Ascending aorta (tissue), 2 donors: ENCODE measurements at places on chromosomes 16 and 17.
A peak's percentile ranks its signal among the peaks of the same experiment; 100 is the strongest.

DNA sequence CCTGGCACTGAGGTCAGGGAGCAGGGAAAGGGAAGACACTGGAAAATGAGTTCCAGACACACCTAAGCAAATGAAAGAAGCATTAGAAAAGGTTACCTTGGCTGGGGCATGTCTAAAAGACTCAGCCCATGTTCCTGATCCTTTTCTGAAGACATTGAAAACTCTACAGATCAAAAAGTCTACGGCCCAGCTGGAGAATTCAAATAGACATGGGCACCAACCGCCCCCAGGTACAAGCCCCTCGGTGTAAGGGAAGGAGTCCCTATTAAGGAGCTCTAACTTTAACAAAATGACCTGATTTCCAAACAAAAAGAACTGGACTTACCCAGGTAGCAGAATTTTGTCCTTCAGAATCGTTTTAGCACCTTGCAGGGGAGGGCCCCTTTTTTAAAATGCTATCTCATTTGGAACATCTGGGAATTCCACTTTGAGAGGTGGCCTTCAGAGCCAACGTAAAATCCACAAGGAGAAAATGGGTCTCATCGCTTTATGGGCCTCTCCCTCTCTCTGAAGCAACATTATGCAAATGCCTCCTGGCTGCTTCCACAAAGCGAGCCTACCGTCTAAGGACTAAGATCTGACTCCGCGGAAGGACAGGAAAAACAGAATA, 43.6 kb upstream of the RBFOX3 start:
- H3K4me1 ChIP-seq, result no peaks in the 10 kb centered on the region
- H3K27me3 ChIP-seq, result no peaks in the 10 kb centered on the region
- H3K4me3 ChIP-seq, result no peak overlapping the region
- H3K27ac ChIP-seq, result no peak overlapping the region

GRCh38 chr17:36068524-36068923, 4.5 kb downstream of the CCL18 start:
- H3K27me3 ChIP-seq, result no peaks in the 10 kb centered on the region
- no peaks in the 10 kb centered on the region for H3K36me3 ChIP-seq
- no peak overlapping the region for H3K27ac ChIP-seq
- H3K4me1 ChIP-seq, result no peaks in the 10 kb centered on the region
- no peak overlapping the region for H3K4me3 ChIP-seq

- no peak overlapping the region for H3K27ac ChIP-seq
- H3K4me1 ChIP-seq, result no peaks in the 10 kb centered on the region
- DNase-seq, result no peak
- H3K27me3 ChIP-seq, result no peaks in the 10 kb centered on the region
Measured at GRCh38 chr17:34886831-34887230, 74.4 kb downstream of the CCT6B start.

GRCh38 chr16:12360240-12360639, 383.7 kb downstream of the SNX29 start:
- no peaks in the 10 kb centered on the region for H3K27me3 ChIP-seq
- H3K36me3 ChIP-seq, result peaks cover 4% of the 10 kb centered on the region
- no peak overlapping the region for H3K4me3 ChIP-seq
- DNase-seq, result no peak
- H3K27ac ChIP-seq, result no peak overlapping the region

- H3K27me3 ChIP-seq, result no peaks in the 10 kb centered on the region
- peak overlapping the region; percentile 98 for H3K27ac ChIP-seq
- H3K4me3 ChIP-seq, result peak overlapping the region; percentile 78
- peaks cover 13% of the 10 kb centered on the region for H3K4me1 ChIP-seq
- H3K36me3 ChIP-seq, result no peaks in the 10 kb centered on the region
- no peak for DNase-seq
Measured at GRCh38 chr17:62626719-62627218, 701 bp upstream of the MRC2 start.

DNA sequence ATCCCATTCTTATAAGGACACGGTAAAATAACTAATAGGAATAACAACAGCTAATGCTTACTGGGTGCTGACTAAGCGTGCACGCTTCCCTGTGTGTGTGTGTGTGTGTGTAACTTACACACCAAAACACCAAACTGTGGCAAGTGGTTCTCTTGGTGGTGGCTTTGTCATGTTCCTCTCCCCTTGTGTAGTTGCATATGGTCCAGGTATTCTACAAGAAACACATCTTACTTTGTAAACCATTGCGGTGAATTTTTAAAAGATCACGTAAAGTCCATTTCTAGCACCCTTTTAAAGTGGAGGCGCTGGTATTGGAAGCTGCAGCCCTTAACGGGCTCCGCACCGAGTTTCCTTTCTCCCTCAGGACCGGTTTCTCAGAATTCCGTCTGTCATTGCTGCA, 221.0 kb upstream of the FOXF1 start:
- no peaks in the 10 kb centered on the region for H3K4me1 ChIP-seq
- H3K27ac ChIP-seq, result no peak overlapping the region
- no peak for DNase-seq
- H3K27me3 ChIP-seq, result no peaks in the 10 kb centered on the region
- H3K36me3 ChIP-seq, result no peaks in the 10 kb centered on the region

- H3K27ac ChIP-seq, result no peak overlapping the region
- no peaks in the 10 kb centered on the region for H3K27me3 ChIP-seq
- no peaks in the 10 kb centered on the region for H3K36me3 ChIP-seq
Measured at GRCh38 chr16:17784073-17784472, 313.3 kb upstream of the XYLT1 start.

DNA sequence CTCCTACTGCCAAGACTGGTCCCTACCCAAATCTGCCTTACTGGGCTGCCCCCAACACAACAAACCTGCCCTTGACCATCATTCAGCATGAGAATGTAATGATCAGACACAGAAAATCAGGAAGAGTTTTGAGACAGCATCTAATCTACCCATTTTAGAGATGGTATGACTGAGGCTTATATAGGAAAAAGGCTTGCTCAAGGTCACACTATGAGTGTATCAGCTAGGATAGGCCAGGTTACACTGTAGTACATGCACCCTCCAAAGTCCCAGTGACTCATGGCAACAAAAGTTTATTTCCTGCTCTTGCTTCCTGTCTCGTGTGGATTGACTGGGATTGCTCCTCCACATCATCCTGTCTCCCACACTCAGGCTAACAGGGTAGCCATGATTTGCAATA, 27.9 kb downstream of the NLRC5 start:
- no peaks in the 10 kb centered on the region for H3K27me3 ChIP-seq
- no peak overlapping the region for H3K4me3 ChIP-seq
- peaks cover 27% of the 10 kb centered on the region for H3K36me3 ChIP-seq
- DNase-seq, result no peak

GRCh38 chr16:82846806-82847205, 220.0 kb downstream of the CDH13 start:
- no peaks in the 10 kb centered on the region for H3K27me3 ChIP-seq
- DNase-seq, result no peak
- no peaks in the 10 kb centered on the region for H3K36me3 ChIP-seq
- H3K27ac ChIP-seq, result no peak overlapping the region

DNA sequence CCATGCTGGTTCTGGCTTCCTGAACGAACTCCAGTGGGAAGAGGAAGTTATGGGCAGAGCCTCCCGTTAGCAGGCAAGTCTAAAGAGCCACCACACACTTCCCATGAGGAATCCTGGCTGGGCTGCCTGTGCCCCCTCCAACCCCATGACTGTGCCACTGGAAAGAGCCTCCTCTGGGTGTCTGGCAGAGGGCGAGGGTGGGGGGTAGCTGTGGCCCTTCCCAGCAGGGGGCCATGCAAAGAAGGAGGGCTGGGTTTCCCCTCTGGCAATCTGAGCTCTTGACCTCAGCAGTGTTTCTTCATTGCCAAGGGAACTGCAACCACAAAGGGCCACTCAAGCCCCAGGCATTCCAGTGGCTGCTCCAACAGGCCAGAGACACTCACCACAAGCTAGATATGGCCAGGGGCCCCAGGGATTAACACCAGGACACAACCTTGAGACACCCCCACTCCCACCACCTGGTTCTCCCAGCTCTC, 1.7 kb upstream of the RRAD start:
- DNase-seq, result no peak
- no peaks in the 10 kb centered on the region for H3K27me3 ChIP-seq
- H3K4me3 ChIP-seq, result no peak overlapping the region
- peaks cover 9% of the 10 kb centered on the region for H3K36me3 ChIP-seq
- peaks cover 28% of the 10 kb centered on the region for H3K4me1 ChIP-seq
- H3K27ac ChIP-seq, result peak overlapping the region; percentile 84

DNA sequence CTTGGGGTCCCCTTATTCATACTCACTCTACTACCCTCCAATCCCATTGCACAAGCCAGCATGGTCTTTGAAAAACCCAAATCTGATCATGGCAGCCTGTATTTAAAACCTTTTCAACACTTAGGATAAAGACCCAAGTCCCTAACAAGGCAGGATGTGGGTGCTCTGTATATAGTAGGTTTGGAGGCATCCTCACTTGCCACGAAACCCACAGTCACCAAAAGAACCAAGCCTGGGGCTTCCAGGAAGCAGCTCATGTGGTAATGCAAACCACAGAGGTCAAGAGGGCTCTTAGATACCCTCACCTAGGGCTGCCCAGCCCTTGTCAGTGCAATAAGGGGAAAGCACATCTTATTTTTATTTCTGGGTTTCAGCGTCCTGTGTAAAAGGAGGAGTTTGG, 218.6 kb upstream of the ASIC2 start:
- H3K27me3 ChIP-seq, result no peaks in the 10 kb centered on the region
- H3K27ac ChIP-seq, result no peak overlapping the region
- no peaks in the 10 kb centered on the region for H3K4me1 ChIP-seq
- H3K36me3 ChIP-seq, result no peaks in the 10 kb centered on the region

GRCh38 chr17:83096401-83097224, 17.2 kb downstream of the METRNL start:
- DNase-seq, result no peak
- H3K27me3 ChIP-seq, result no peaks in the 10 kb centered on the region
- H3K4me3 ChIP-seq, result no peak overlapping the region
- peaks cover 52% of the 10 kb centered on the region for H3K36me3 ChIP-seq

DNA sequence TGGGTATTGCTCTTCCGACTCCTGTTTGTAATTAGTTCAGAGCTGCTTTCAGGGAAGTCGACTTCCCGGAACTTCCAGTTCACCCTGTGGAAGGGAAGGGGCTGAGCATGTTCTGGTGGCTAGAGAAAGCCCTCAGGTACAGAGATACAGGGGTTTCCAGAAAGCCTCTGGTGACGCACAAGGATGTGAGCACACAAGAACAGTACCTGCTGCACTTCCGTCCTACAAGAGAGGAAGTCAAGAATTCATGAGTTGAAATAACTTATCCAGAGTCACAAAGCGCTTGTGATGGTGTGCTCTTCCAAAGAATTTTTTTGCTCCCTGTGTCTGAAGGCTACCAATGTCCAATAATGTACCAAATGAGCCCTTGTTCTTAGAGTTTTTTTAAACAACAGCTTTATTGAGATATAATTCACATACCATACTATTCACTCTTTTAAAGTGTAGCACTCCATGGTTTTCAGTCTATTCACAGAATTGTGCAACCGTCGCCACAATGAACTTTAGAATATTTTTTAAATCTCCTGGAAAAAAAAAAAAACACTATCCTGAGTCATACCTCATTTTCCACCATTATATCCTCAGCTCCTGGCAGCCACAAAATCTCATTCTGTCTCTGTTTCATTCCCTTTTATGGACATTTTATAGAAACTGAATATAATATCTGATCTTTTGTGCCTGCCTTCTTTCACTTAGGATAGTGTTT, 327.6 kb downstream of the CDH13 start:
- no peaks in the 10 kb centered on the region for H3K36me3 ChIP-seq
- H3K4me3 ChIP-seq, result no peak overlapping the region
- H3K27me3 ChIP-seq, result no peaks in the 10 kb centered on the region
- no peak for DNase-seq
- H3K27ac ChIP-seq, result peak overlapping the region; percentile 41

DNA sequence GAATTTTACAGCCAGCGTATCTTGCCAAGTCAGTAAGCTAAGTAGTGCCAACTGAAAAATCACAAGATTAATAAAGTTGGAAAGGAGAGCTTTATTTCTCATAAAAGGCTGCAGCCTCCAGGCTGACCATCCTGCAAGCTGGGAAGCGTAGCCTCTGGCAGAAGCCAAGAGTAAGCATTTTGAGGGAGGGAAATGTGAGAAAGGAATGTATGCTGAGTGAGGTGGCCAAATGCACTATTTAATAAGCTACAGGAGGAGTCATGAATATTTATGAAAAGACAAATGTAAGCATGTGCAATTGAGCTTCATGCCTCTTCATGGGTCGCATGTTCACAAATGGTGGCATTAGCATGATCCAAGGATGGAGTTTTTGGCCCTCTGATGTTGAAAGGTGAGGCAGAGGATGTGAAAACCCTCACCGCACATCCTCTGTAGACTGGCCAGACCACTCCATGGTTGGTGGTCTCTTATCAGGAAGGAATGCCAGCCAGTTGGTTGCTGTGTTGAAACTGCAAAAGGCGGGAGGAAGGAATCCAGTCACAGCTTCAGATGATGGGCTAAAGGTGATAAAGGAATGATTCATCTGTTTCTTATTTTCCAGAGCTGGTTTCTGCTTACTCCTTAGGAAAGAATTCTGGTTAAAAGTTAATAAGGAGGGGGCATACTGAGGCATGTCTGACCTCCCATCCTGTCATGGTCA, 9.2 kb downstream of the KRT33B start:
- H3K27ac ChIP-seq, result no peak overlapping the region
- no peak for DNase-seq
- no peaks in the 10 kb centered on the region for H3K27me3 ChIP-seq
- H3K4me1 ChIP-seq, result no peaks in the 10 kb centered on the region
- H3K36me3 ChIP-seq, result no peaks in the 10 kb centered on the region

DNA sequence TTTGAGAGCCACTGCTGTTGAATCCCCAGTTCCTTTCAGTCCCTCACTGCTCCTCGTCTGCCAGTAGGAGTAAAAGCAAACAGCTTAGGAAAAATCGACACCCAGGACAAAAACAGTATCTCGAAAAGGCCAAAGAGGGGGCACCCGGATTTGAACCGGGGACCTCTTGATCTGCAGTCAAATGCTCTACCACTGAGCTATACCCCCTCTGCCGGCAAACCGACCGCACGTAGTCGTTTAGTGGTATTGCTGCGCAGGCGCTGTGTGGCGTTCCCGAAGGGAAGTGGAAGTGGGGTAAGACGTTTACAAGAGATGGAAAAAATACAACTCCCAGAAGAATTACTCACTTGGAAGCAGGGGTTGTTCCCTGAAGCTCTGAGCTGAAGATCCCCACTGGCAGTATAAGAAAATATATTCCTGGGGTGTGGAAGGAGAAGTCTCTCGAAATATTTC, 2.2 kb upstream of the PLXDC1 start:
- H3K4me1 ChIP-seq, result peaks cover 12% of the 10 kb centered on the region
- H3K4me3 ChIP-seq, result peak overlapping the region; percentile 85
- H3K36me3 ChIP-seq, result no peaks in the 10 kb centered on the region
- DNase-seq, result peak; percentile 98
- peak overlapping the region; percentile 84 for H3K27ac ChIP-seq

DNA sequence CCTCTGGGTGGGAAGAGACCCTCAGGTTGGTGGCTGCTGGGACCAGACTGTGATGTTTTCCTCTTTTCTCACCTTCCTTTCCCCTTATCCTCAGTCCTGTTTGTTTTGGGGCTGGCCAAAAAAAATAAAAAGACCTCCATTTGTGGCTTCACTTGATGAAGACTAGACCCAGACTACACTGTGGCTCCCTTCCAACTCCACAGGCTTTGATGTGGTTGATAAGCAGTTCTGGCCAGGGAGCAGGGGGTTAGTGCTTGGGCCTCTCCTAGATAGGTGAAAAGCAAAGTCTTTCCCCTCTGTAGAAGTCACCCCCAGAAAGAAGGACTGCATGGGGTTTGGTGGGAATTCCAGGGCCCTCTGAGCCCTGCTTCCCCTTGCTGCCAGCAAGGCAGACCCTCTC, 11.2 kb upstream of the ADAM11 start:
- H3K4me3 ChIP-seq, result no peak overlapping the region
- no peak for DNase-seq
- no peak overlapping the region for H3K27ac ChIP-seq
- H3K27me3 ChIP-seq, result no peaks in the 10 kb centered on the region
- H3K36me3 ChIP-seq, result no peaks in the 10 kb centered on the region
- H3K4me1 ChIP-seq, result no peaks in the 10 kb centered on the region

GRCh38 chr16:30027588-30028437, 3.3 kb downstream of the TLCD3B start:
- no peak overlapping the region for H3K27ac ChIP-seq
- no peaks in the 10 kb centered on the region for H3K36me3 ChIP-seq
- DNase-seq, result no peak
- peaks cover 4% of the 10 kb centered on the region for H3K4me1 ChIP-seq
- H3K4me3 ChIP-seq, result no peak overlapping the region
